Breast epithelium (tissue), 4 donors: ENCODE measurements at places on chromosomes 12 and 14. TPM values are rescaled to one million over a fixed set of nuclear protein-coding genes. Genes with fewer than 3 reads are reported as not detected.

The KRT75 gene
- not detected for total RNA-seq

The SERPINA12 gene
- not detected for total RNA-seq

- DNase-seq, result no peak
Measured at GRCh38 chr14:99268810-99269707, 2.9 kb downstream of the BCL11B start.

GRCh38 chr12:49133014-49133413 lies 1.8 kb upstream of the TUBA1B start:
- DNase-seq, result no peak

DNA sequence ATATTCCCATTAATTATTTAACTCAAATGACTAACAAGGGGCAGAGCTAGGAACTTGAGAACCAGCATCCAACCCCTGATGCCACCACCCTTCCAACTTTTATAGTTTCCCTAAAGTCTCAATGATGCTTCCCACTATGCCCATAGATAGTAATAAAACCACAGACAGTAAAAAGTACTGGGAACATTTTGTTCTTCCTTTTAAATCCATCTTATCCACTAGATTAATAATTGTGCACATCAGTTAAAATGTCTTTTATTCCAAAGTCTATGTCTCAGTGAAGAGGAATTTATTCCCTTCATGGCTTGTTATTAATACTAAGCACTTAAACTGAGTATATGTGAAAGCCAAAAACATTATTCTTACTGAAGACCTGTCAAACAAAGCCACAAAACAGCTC lies 45.8 kb downstream of the SINHCAF start:
- no peak for DNase-seq

GRCh38 chr14:24379907-24380730 lies 12.1 kb downstream of the NFATC4 start:
- DNase-seq, result no peak

GRCh38 chr14:69710378-69710777 lies 56.6 kb upstream of the SRSF5 start:
- no peak for DNase-seq
